ENCODE measurements at places on chromosomes 2 and 18.

DNA sequence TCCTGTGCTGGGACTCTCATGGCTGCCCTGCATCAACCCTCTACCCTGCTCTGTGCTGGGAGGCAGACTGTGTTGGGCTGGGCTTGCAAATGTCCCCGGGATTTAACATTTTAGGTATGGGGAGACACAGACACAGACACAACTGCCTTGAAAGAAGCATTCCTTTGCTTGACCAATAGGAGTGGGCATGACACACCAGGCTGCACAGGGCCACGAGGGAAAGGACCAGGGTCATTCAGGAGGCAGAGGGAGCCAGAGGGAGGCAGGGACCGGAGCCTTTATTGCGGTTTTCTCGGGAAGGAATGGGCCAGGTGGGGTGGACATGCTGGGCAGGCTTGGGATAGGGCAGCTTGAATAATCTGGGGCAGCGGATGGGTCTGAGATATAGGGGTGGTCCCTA lies 238.7 kb upstream of the COPS8 start:
- DNase-seq, result no peak

GRCh38 chr2:163593982-163594381 lies 141.8 kb downstream of the FIGN start:
- DNase-seq, result no peak

GRCh38 chr18:49632588-49632987 lies 70.7 kb downstream of the LIPG start:
- no peak for DNase-seq

- no peak for DNase-seq
These were observed 65.3 kb upstream of the CCDC68 start for GRCh38 chr18:55024564-55024963.

DNA sequence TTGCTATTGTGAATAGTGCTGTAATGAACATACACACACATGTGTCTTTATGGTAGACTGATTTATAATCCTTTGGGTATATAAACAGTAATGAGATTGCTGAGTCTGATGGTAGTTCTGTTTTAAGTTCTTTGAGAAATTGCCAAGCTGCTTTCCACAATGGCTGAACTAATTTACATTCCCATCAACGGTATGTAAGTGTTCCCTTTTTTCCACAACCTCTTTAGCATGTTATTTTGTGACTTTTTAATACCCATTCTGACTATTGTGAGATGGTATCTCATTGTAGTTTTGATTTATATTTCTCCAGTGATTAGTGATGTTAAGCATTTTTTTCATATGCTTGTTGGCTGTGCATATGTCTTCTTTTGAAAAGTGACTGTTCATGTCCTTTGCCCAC lies 86.7 kb downstream of the TTC27 start:
- DNase-seq, result no peak

- DNase-seq, result peak; percentile 14
These were observed 521.2 kb upstream of the FANCL start for GRCh38 chr2:58762176-58762781.

DNA sequence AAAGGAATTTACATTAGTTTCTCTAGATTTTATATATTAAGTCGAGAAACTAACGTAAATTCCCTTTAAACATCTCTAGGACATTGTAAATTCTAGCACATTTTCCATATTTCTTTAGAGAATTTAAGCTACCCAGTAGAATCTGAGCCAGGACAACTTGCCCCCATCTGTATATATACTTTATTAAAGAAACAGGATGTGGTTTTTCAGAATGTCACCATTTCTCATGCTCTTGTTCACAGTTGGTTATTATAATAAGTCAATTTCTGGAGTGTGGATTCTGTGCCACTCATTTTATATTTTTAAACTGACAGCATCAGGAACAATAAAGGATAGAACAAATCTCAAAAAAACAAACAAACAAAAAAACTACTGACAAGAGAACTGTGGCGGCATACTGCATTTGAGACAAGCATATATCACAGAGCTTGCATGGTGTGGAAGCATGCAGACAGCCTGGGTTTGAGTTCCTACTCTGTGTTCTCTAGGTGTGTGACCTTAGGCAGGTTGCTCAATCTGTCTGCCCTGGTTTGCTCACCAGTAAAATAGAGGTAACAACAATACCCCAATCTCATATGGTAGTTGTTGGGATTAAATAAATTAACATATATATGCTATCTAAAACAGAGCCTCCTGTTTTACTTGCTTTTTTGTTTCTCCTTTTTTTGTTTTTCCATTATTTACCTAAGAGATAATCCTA lies 61.4 kb upstream of the DNER start:
- no peak for DNase-seq

DNA sequence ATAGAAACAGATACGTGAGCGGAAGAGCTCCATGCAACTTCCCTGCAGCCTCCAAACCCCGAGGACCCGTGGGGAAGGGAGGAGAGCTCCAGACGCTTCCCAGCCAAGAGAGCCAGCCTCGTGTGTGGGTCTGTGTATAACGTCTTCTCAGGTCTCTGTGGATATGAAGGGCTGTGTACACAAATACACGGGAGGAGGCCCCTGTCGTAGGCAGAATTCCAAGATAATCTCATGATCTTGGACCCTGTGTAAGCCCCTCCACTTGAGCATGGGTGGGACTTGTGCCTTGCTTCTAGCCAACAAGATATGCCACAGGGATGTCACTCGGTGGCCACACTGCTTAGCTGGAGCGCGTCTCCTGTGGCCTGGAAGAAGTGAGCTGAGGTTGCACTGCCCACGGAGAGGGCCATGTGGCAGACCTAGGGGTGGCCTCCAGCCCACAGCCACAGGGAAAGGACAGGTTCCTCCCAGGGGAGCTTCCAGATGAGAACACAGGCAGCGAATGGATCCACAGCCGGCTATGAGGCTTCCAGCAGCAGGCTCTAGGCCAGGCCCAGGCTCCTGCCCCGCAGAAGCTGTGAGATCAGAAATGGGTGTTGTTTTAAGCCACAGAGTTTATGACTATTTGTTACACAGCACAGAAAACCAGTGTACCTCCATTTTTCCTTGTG lies 15.6 kb upstream of the KLF11 start:
- DNase-seq, result no peak

GRCh38 chr18:48952287-48953103 lies 1.7 kb upstream of the SMAD7 start:
- DNase-seq, result peak; percentile 75

GRCh38 chr2:51350100-51350499 lies 318.2 kb upstream of the NRXN1 start:
- no peak for DNase-seq

GRCh38 chr2:10873171-10873570 lies 38.6 kb upstream of the KCNF1 start:
- no peak for DNase-seq

DNA sequence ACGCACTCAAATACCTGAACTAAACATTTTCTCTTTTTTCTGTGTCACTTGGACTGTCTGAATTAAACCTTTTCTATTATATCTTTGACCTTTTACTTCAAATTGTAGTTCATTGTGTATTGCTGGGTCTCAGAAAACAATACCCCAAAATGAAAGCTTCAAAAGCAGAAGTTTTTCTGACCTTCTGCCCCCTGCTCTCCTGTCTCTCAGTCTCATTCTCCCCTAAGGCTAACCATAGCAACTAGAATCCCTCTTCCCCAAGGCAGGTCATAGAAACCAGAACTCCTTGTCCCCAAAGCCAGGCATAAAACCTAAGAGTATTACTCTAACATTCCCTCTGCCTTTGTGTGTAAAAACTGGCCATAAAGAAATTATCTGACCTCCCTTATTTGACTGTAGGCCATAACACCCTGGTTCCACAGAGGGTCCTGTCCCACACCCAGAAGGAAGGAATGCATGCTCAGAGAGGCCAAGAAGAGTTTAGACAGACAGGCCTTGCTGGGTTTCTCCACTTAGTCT lies 93.5 kb upstream of the B3GNT2 start:
- no peak for DNase-seq

GRCh38 chr2:121420486-121420885 lies 110.2 kb upstream of the RNU4ATAC start:
- no peak for DNase-seq

- no peak for DNase-seq
These were observed 16.0 kb upstream of the RGPD4 start for GRCh38 chr2:107810734-107811133.

GRCh38 chr2:166335284-166335683 lies 40.5 kb downstream of the SCN9A start:
- peak; percentile 3 for DNase-seq

DNA sequence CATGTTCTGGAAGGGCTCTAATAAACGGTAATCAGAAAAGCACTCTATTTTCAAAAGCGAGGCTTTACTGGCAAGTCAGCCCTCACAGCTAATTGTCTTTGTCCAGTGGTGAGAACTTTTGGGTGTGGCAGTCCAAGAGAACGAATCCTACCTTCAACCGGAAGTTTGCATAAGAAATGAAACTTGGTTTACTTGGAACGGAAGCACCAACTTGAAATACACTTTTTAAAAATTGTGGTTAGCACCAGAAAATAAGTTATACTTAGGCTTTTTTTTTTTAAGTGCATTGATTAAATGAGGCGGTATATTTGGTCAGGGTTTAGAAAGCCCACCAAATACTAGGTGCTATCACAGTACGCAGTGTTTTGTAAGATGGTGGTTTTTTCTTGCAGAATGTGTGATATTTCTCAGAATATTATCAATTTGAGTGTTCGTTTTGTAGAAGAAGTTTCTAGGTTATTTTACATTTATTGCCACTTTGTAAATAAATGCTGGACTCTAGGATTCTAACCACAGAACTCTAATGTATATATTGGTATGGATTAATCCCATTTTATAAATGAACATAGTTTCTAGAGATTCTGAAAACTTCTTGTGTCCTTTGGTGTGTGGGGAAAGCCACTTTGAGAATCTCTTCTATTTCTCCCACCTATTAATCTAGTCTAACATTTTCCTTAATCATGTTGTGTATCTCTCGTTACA lies 1.2 kb downstream of the MYL12A start:
- no peak for DNase-seq

- no peak for DNase-seq
These were observed 453.4 kb downstream of the TGIF1 start for GRCh38 chr18:3903337-3903736.

GRCh38 chr2:106147159-106147558 lies 46.9 kb downstream of the UXS1 start:
- DNase-seq, result no peak

GRCh38 chr18:48693625-48694262 lies 154.9 kb downstream of the CTIF start:
- DNase-seq, result no peak

GRCh38 chr2:43088143-43089073 lies 138.0 kb downstream of the ZFP36L2 start:
- DNase-seq, result no peak

GRCh38 chr18:8943900-8944870 lies 158.3 kb upstream of the NDUFV2 start:
- no peak for DNase-seq

DNA sequence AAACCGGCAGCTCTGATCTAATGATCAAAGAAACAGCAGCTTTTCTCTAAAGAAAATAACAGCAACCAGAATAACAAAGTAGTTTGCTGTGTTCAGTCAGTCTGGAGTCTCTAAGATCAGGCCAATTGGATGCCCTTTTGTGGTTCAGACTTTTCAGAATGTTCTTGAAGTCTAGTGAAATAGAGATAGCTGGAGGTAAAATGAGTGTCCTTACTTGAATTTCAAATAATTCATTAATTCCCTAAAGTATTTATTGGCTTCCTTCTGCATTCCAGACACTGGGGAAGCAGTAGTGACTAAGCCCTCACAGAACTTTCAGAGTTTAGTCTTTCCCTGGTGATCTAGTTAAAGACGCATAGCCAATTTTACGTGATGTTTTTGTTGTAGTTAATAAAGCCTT lies 58.7 kb downstream of the C18orf54 start:
- DNase-seq, result no peak

GRCh38 chr2:143935482-143935752 lies 584.5 kb downstream of the ZEB2 start:
- DNase-seq, result no peak

GRCh38 chr2:40416486-40416885 lies 35.4 kb downstream of the SLC8A1 start:
- no peak for DNase-seq

- no peak for DNase-seq
These were observed at the start of gene PPP1R1C for GRCh38 chr2:181985632-181986205. TSS of gene PPP1R1C (plus strand) at chr2:181985853. CDS start at chr2:181986111, 258 bp downstream.

DNA sequence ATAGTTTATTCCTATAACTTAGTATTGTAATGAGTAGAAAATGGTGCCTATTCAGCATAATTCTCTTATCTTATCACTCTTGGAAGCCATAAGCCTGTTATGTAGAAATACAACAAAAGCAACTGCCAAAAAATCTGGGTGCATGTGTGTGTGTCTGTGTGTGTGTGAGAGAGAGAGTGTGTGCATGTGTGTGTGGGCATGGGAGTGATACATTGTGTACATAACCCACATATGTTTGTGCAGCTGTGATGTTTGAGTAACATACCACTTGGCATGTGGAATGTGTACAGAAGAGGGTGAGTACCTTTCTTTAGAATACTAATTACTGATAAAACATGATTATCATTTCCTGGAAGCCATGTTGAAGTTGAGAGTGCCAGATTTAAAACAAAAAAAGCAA lies 642.3 kb upstream of the SYT4 start:
- peak; percentile 39 for DNase-seq

- DNase-seq, result no peak
These were observed 157.6 kb upstream of the CCDC68 start for GRCh38 chr18:55116863-55117262.

DNA sequence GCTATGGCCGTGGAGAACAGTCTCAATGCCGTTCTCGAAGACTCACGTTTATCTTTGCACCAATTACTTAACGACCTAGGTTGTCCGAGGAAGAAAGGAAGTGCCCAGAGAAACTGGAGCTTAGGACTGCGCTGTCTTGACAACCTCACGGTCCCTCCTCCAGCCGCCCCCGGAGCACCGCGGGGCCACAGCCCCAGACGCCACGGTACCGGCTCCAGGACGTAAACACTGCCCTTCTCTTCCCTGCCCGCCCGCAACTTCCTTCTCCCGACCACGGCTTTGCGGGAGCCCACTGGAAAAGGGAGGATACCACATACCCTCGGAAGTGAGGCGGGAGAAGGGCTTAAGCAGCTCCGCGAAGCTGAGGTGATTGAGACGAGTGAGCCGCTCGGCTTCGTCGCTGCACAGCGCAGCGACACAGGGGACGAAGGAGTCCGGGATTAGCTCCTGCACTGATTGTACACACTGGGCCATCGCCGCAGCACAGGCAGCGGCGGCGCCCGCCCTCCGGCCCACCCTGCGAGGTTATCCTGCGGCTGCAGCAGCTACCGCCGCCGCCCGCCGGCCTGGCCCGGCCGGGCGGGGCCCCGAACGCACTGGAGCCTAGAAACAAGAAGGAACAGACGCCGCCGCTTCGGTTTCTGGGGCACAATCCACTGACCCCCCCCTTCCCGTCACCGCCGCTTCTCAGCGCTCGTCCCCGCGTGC lies 483 bp downstream of the TRAPPC8 start:
- peak; percentile 45 for DNase-seq

GRCh38 chr2:162711832-162712540 lies 126.6 kb downstream of the KCNH7 start:
- no peak for DNase-seq

- peak; percentile 74 for DNase-seq
These were observed 384.5 kb downstream of the MTX2 start for GRCh38 chr2:176653479-176654443.

Data from NCI-H1092 (cell line).